ENCODE measurements at places on chromosomes 7 and 10. TPM values are rescaled to one million over a fixed set of nuclear protein-coding genes. Genes with fewer than 3 reads are reported as not detected.

DNA sequence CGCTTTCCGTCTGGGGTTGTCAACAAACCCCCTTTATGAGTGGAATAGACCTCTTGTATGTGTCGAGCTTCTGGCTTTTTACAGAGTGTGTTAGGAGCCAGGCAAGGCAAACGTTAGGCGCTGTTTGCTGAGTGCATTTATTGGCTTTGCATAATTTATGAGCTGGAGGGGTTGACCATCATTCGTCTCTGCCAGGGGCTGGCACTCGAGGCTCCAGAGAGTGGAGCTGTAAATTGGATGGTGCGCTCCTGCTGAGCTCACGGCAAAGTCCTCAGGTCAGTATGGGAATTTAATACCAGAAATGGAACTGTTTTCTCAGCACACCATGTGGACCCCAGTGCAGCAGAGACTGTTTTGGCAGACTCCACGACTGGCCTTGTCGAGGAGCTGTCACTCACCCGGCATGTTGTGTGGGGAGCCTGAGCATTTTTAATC, 699.4 kb upstream of the GALNT17 start:
- H3K27ac ChIP-seq, result no peak overlapping the region
- H3K27me3 ChIP-seq, result no peaks in the 10 kb centered on the region
- H3K4me3 ChIP-seq, result no peak overlapping the region
- no peaks in the 10 kb centered on the region for H3K36me3 ChIP-seq

- H3K4me1 ChIP-seq, result no peaks in the 10 kb centered on the region
- no peak overlapping the region for H3K27ac ChIP-seq
Observed at GRCh38 chr7:126791306-126791705, 461.4 kb downstream of the GRM8 start.

DNA sequence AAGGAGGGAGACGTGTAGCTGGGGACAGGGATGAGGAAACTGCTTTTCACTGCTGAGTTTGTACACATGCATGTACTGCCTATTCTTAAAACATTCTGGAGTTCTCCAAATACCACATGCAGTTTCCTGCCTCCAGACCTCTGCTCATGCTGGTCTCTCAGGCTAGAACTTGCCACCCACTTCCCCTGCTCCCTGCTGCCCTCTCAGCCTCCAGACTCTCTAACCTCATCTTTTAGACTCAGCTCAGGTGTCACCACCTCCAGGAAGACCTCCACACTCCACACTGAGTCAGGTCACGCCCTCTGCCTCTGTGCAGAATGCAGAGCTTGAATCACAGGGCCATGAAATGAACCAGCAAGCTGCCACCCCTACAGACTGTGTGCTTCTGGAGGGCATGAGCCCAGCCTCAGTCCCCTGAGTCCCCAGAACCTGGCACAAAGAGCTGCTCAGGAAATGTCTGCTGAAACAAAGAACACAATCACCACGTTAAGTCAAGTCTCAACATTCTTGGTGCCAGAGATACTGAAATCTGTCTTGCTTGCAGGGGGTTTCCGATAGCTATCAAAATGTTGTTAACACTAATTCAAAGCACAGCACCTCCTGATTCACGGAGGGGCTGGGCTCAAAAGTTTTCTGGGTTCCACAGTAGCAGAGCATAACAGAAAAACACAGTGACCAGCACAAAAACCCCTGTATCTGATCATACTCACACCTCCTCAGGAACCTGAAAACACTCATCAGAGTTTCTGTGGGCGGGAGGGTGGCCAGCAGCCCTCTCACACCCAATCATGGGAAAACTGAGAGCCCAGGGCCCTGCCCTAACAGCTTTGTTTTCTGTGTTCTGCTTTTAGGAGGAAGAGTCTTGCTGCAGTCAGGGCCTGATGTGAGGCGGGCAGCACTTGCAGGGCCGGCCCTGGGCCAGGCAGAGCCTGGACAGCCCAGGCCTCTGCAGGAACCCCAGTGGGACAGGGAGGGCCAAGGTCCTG, 21.1 kb downstream of the FAM53B start:
- DNase-seq, result peak; percentile 87
- peaks cover 94% of the 10 kb centered on the region for H3K4me1 ChIP-seq
- peak overlapping the region; percentile 97 for H3K27ac ChIP-seq
- H3K27me3 ChIP-seq, result no peaks in the 10 kb centered on the region

- no peak overlapping the region for H3K4me3 ChIP-seq
- no peaks in the 10 kb centered on the region for H3K27me3 ChIP-seq
- no peak for DNase-seq
- H3K27ac ChIP-seq, result no peak overlapping the region
- H3K4me1 ChIP-seq, result peaks cover 42% of the 10 kb centered on the region
- H3K36me3 ChIP-seq, result no peaks in the 10 kb centered on the region
Observed at GRCh38 chr10:43125274-43125845, 12.9 kb upstream of the CSGALNACT2 start.

DNA sequence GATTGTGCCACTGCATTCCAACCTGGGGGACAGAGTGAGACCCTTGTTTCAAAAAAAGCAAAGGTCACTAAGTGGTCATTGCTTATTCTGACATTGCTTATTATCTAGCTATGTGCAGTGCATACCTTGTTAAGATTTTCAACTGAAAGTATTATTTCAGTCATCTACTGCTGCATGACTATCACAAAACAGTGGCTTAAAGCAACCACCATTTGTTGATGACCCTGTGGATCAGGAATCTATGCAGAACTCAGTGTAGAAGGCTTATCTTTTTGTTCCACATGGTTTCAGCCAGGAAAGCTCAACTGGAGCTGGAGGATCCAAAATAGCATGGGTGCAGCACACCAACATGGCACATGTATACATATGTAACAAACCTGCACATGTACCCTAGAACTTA, 23.1 kb downstream of the THNSL1 start:
- H3K4me3 ChIP-seq, result no peak overlapping the region
- H3K36me3 ChIP-seq, result no peaks in the 10 kb centered on the region
- no peaks in the 10 kb centered on the region for H3K4me1 ChIP-seq

DNA sequence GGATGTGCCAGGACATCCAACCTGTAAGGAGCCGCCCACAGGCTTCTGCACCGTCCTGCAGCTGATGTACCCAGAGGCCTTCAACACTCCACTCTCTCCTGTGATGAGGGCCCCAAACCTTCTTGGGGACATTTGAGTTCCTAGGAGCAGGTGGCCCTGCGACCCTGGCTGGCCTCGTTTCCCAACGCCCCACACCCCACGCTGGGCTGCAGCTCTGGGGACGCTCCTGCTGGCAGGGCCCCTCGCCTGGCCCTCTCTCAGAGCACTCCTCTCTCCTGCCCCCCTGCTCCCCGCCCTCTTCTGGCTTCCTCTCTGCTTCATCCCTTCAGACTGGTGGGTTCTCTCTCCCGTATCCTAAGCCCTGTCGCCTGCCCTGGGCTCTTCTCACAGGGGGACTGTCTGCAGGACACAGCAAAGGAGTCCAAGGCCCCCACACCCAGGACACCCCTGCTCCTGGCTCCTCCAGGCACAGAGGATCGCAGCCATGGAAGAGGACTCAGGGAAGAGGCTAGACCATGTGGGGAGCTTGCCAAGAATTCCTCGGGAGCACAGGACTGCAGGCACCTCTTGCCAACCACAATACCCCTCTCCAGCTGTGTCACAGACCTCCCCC, 541.4 kb downstream of the TCERG1L start:
- no peaks in the 10 kb centered on the region for H3K27me3 ChIP-seq
- H3K4me1 ChIP-seq, result no peaks in the 10 kb centered on the region
- H3K4me3 ChIP-seq, result no peak overlapping the region
- no peaks in the 10 kb centered on the region for H3K36me3 ChIP-seq
- no peak overlapping the region for H3K27ac ChIP-seq

GRCh38 chr10:80530816-80531215, 6.9 kb upstream of the SH2D4B start:
- H3K27ac ChIP-seq, result peak overlapping the region; percentile 39
- H3K27me3 ChIP-seq, result no peaks in the 10 kb centered on the region
- H3K4me1 ChIP-seq, result peaks cover 60% of the 10 kb centered on the region
- no peak overlapping the region for H3K4me3 ChIP-seq
- peaks cover 14% of the 10 kb centered on the region for H3K36me3 ChIP-seq

DNA sequence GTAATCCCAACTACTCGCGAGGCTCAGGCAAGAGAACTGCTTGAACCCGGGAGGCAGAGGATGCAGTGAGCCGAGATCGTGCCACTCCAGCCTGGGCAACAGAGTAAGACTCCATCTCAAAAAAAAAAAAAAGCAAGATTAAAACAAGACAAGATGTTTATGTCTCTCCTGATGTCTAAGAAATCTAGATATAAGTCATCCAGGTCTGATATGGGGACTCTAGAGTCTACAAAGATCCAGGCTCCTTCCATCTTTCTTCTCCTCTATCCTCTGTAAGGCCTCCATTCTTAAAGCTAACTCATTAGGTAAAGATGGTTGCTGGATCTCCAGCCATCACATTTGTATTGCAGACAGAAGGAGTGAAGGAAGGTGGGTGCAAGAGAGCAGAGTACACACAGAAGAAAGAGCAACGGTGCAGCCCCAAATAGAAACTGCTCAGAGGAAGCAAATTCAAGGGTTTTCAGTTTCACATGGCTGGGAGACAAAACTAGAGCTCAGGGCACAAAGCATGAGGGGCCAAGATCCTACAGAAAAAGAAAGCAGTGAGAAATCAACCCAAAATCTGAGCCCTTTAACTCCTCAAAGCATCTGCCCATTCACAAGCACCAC, 57.6 kb downstream of the USP6NL start:
- H3K27me3 ChIP-seq, result peaks cover 5% of the 10 kb centered on the region
- peaks cover 33% of the 10 kb centered on the region for H3K4me1 ChIP-seq
- no peak overlapping the region for H3K27ac ChIP-seq
- DNase-seq, result no peak

DNA sequence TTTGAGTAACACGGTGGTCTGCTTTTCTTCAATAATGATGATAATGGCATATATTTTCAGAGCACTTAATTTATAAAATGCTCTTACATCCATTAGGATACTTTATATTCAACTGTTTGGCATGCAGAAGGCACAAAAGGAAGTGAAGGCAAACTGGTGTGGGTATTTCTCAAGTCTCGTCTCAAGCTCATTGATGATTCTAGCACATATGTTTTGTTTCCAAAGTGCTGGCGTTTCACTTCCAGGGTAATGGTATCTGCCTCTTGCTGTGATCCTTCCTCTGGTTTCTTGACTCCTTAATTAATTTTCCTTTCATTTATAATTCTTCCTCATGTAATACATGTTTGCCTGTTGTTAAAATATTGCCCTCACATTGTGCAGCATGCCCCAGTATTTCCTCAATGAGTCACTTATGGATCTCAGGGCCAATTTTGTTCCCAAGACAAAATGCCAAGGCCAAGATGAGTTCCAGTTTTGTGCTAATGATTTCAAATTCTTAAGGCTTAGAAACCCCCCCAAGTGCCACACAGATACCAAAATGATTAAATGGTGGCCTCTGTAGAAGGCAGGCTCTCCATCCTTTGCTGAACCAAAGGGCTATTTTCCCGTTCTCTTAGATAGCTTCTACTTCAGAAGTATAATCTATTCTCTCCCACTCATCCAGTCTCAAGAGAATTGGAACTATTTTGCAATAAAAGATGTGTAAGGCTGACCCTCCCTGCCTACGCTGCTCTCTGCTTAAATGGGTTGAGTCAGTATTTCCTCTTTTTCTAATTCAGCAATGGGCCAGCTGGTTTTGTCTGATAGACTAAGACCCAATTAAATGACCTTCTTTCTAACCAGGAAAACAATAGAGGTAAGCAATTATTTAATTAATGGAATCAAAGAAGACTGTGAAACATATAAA, 171.2 kb downstream of the ZNF365 start:
- DNase-seq, result no peak
- no peaks in the 10 kb centered on the region for H3K27me3 ChIP-seq
- no peak overlapping the region for H3K27ac ChIP-seq
- no peaks in the 10 kb centered on the region for H3K4me1 ChIP-seq
- H3K4me3 ChIP-seq, result no peak overlapping the region

DNA sequence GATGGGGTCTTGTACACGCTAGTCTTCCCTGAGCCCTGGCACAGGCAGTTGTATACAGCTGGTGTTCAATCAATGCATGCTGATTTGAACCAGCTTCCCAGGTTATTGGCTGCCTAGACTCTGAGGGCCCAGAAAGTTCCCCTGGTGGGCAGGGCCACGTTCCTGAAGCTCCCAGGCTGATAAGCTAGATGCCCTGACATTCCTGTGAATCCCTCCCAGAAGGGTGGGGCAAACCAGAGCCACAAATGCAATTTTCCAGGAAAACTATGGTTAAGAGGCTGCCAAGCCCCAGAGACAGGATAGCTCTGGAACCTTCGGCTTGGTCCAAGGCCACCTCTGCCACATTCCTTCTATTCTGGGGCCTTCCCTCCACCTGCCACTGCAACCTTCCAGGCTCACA, 78.2 kb downstream of the FAM53B start:
- H3K36me3 ChIP-seq, result no peaks in the 10 kb centered on the region
- no peak overlapping the region for H3K4me3 ChIP-seq
- H3K27me3 ChIP-seq, result no peaks in the 10 kb centered on the region
- peaks cover 45% of the 10 kb centered on the region for H3K4me1 ChIP-seq

DNA sequence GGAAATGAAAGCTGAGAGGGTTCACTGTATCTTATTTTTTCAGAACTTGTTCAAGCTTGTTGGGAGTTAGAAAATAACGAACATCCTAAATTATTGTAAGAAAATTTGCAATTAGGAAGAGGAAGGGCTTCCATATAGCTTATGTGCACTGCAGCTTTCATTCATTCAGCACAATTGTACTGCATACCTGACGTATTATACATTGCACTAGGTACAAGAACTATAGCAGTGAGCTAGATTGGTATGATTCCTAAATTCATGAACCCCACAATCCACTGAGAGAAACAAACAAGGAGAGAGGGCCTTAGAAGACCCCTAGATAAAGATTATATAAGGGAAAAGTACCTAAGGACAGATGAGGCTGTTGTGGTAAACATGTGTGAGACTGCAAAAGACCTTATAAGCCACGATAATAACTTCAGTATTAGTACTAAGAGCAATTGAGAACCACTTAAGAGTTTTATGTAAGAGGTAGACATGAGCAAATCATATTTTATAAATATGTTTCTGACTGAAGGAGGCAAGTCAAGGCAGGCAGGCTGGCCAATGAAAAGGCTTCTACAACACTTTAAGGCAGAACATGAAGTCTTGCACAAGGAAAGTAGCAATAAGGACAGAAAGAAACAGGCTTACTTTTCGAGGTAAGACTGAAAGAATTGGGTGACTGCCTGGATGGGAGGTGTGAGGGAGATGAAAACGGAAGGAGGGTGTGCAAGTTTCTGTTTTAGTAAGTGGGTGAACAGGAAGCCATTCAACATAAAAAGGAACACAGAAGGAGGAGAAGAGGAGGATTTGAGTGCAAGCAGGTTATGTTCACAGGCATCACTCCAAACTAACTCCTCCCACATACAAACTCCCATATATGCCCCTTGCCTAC, 77.9 kb upstream of the LRRN3 start:
- peaks cover 60% of the 10 kb centered on the region for H3K4me1 ChIP-seq
- H3K36me3 ChIP-seq, result peaks cover 3% of the 10 kb centered on the region
- no peaks in the 10 kb centered on the region for H3K27me3 ChIP-seq

GRCh38 chr10:125761961-125762360, 13.7 kb downstream of the MMP21 start:
- H3K27me3 ChIP-seq, result no peaks in the 10 kb centered on the region
- H3K4me1 ChIP-seq, result no peaks in the 10 kb centered on the region
- DNase-seq, result no peak
- H3K4me3 ChIP-seq, result no peak overlapping the region

- peaks cover 31% of the 10 kb centered on the region for H3K4me1 ChIP-seq
- H3K36me3 ChIP-seq, result no peaks in the 10 kb centered on the region
- no peak overlapping the region for H3K27ac ChIP-seq
- H3K27me3 ChIP-seq, result peaks cover 15% of the 10 kb centered on the region
- DNase-seq, result no peak
Observed at GRCh38 chr10:86044029-86044428, 322.6 kb downstream of the GRID1 start.

Gene SFMBT2
- total RNA-seq, result 15.4 TPM
